ENCODE measurements at places on chromosomes 12 and 14. TPM values are rescaled to one million over a fixed set of nuclear protein-coding genes. Genes with fewer than 3 reads are reported as not detected.

Gene RBMS2
- total RNA-seq = 2.1 TPM

DNA sequence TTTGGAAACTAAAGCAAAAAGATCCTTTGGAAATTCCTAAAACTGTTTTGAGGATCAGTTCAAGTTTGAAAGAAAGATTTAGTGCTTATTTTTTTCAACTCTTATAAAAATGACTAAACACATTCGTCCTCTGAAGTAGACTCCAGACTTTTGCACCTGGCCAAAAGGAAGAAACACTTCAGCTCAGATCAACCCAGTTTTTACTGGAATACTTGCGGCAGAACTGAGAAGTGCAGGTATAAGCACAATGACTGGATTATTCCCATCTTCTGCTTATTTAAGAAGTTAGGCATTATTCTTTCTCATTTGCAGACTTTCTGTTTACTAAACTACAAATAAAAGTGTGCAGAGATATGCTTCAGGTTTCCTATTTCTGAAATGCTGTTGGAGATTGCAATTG, 41.9 kb downstream of the PDE6H start:
- H3K27ac ChIP-seq = no peak overlapping the region
- H3K4me1 ChIP-seq = no peaks in the 10 kb centered on the region

DNA sequence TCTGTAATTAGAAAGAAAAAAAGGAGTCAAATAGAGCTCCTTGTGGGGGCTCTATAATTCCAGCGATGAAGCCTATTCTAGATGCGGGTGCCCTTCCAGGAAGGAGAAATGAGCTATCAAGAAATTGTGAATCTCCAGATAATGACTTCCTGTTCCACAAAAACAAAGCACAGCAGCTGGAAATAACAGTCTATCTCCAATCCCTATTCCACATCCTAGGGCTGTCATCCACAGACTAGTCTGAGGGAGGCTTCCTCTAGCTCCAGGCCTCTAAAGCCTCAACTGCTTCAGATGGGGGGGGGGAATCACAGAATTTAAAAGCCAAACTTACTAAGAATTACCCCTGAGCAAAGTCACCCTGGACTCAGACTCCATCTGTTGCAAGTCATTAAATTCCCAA, 77.4 kb upstream of the GTF2A1 start:
- no peak for DNase-seq
- peaks cover 2% of the 10 kb centered on the region for H3K36me3 ChIP-seq
- no peak overlapping the region for H3K27ac ChIP-seq

DNA sequence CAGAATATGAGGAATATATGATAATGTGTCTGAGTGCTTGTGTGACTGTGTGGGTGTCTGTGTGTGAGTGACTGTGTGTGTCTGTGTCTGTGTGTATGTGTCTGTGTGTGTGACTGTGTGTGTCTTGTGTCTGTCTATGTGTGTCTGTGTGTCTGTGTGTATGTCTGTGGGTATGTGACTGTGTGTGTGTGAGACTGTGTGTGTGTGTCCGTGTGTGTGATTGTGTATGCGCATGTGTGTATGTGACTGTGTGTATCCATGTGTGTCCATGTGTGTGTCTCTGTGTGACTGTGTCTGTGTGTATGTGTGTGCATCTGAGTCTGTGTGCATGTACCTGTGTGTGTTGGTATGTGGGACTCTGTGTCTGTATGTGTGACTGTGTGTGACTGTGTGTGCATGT, 1361.2 kb upstream of the TMEM132C start:
- no peaks in the 10 kb centered on the region for H3K4me1 ChIP-seq
- H3K4me3 ChIP-seq = no peak overlapping the region
- no peak for DNase-seq
- H3K27ac ChIP-seq = no peak overlapping the region

DNA sequence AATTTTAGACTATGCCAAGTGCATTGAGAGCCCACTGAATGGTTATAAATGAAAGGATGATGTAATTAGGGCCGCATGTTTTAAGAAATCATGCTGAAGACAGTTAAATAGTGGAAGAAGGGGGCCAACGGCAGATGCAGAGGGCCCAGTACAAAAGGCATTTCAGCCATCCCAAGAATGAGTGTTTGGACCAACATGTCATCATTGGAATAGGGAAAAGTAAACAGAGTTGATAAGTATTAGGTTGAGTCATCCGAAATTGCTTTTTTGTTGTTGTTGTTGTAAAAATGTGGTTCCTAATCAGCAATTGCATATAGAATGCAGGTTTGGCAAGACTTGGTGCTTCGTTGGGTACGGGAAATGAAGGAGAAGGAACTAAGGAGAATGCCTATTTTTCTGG, 29.5 kb downstream of the BMP4 start:
- H3K4me3 ChIP-seq = no peak overlapping the region
- H3K36me3 ChIP-seq = peaks cover 4% of the 10 kb centered on the region
- H3K4me1 ChIP-seq = peaks cover 2% of the 10 kb centered on the region
- DNase-seq = no peak
- peaks cover 36% of the 10 kb centered on the region for H3K27me3 ChIP-seq

GRCh38 chr12:84874125-84874824, 38.3 kb downstream of the SLC6A15 start:
- peaks cover 15% of the 10 kb centered on the region for H3K27me3 ChIP-seq
- H3K4me1 ChIP-seq = peaks cover 4% of the 10 kb centered on the region
- no peak for DNase-seq
- no peaks in the 10 kb centered on the region for H3K36me3 ChIP-seq
- no peak overlapping the region for H3K27ac ChIP-seq
- no peak overlapping the region for H3K4me3 ChIP-seq

Gene IFNG
- 0.99 TPM for total RNA-seq

Gene DUSP6
- 15.5 TPM for total RNA-seq

Gene TAS2R50
- 0.47 TPM for total RNA-seq

Gene HELB
- total RNA-seq = 72.1 TPM

GRCh38 chr14:104315625-104316024, 177.2 kb downstream of the KIF26A start:
- no peak overlapping the region for H3K4me3 ChIP-seq
- DNase-seq = no peak
- no peaks in the 10 kb centered on the region for H3K36me3 ChIP-seq
- H3K27me3 ChIP-seq = no peaks in the 10 kb centered on the region
- H3K4me1 ChIP-seq = no peaks in the 10 kb centered on the region

Gene FOXG1
- total RNA-seq = not detected

Gene KRT73
- 1.1 TPM for total RNA-seq

GRCh38 chr12:123278101-123278627, 6.5 kb upstream of the CDK2AP1 start:
- H3K4me1 ChIP-seq = no peaks in the 10 kb centered on the region
- H3K27me3 ChIP-seq = no peaks in the 10 kb centered on the region
- no peak overlapping the region for H3K27ac ChIP-seq
- no peak overlapping the region for H3K4me3 ChIP-seq
- H3K36me3 ChIP-seq = no peaks in the 10 kb centered on the region

DNA sequence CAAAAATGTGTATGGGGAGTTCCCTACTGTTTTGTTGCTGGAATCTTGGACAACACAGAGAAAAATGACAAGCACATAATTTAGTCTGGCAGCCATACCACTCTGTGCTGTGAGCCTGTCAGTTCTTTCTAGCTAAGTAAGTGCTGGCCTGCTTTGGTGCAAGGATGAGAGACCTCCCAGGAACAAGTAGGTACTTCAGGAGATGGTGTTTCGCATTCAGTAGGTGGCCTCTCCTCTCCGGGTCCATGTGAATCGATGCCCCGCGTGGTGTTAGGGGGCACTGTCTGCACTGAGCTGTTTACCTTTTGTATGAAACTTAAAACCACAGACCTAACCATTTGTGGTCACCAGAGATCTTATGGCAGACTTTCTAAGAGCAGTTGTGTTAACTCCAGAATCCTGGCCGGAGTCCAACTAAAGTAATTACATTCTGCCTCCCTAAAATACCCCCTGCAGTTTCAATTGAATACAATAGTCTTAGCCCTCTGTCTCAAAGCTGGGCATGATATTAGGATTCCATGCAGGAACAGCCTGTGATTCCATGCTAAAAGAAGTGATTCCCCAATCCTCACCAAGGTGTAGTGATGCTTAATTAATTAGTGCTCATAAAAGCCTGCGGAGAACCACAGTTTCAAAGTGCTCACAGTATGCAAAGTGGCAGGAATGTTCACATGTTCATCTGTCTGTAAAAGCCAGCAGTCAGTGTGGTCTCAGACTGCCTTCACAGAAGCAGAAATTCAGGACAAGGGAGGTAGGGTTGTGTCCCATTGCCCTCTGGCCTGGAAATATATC, 64.2 kb downstream of the LLPH start:
- H3K27me3 ChIP-seq = peaks cover 43% of the 10 kb centered on the region
- H3K4me3 ChIP-seq = no peak overlapping the region
- no peak for DNase-seq
- no peaks in the 10 kb centered on the region for H3K36me3 ChIP-seq
- no peak overlapping the region for H3K27ac ChIP-seq

Gene KRT74
- total RNA-seq = not detected
